ENCODE measurements at places on chromosomes 13 and 19. TPM values are rescaled to one million over a fixed set of nuclear protein-coding genes. Genes with fewer than 3 reads are reported as not detected.

- DNase-seq: no peak
- peaks cover 59% of the 10 kb centered on the region for H3K4me1 ChIP-seq
- peak overlapping the region; percentile 97 for H3K4me3 ChIP-seq
Observed at GRCh38 chr19:12792051-12792852, 966 bp downstream of the JUNB start.

DNA sequence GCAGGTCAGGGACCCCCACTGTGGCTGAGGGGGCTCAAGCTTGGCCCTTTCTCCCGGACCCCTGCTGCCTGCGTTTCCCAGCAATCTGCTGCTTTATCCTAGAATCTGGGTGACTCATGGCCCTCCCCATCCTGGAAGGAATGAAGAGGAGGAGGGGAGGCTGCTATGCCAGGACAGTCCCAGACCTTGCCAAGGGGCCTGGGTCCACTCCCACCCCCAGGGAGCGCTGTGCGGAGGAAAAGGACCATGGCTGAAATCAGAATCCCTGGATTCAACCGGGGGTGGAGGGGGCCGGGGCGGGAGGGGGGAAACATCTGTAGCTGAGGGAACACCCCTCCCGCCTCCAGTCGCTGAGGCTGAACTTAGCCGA is 20.5 kb downstream of the ZNF114 start:
- no peak for DNase-seq
- H3K27me3 ChIP-seq: no peaks in the 10 kb centered on the region
- H3K27ac ChIP-seq: no peak overlapping the region
- H3K4me3 ChIP-seq: peak overlapping the region; percentile 47

- DNase-seq: no peak
- peaks cover 58% of the 10 kb centered on the region for H3K36me3 ChIP-seq
- H3K27ac ChIP-seq: no peak overlapping the region
- no peaks in the 10 kb centered on the region for H3K27me3 ChIP-seq
Observed at GRCh38 chr19:46783670-46784069, 4.7 kb downstream of the SLC1A5 start.

- H3K27ac ChIP-seq: no peak overlapping the region
- no peak overlapping the region for H3K4me3 ChIP-seq
- no peaks in the 10 kb centered on the region for H3K36me3 ChIP-seq
- no peaks in the 10 kb centered on the region for H3K27me3 ChIP-seq
- no peak for DNase-seq
Observed at GRCh38 chr19:55812449-55812848, 19.4 kb downstream of the NLRP11 start.

GRCh38 chr13:41075034-41075433 is 13.7 kb downstream of the WBP4 start:
- H3K27me3 ChIP-seq: no peaks in the 10 kb centered on the region
- H3K27ac ChIP-seq: no peak overlapping the region
- peaks cover 79% of the 10 kb centered on the region for H3K36me3 ChIP-seq
- no peak overlapping the region for H3K4me3 ChIP-seq

- no peak overlapping the region for H3K4me3 ChIP-seq
- peaks cover 3% of the 10 kb centered on the region for H3K27me3 ChIP-seq
- peaks cover 17% of the 10 kb centered on the region for H3K36me3 ChIP-seq
- H3K27ac ChIP-seq: peak overlapping the region; percentile 100
- peaks cover 38% of the 10 kb centered on the region for H3K4me1 ChIP-seq
Observed at GRCh38 chr19:14519860-14520407, 1.7 kb upstream of the DNAJB1 start.

- no peak for DNase-seq
- H3K27ac ChIP-seq: no peak overlapping the region
- no peaks in the 10 kb centered on the region for H3K36me3 ChIP-seq
- no peak overlapping the region for H3K4me3 ChIP-seq
- no peaks in the 10 kb centered on the region for H3K4me1 ChIP-seq
Observed at GRCh38 chr13:111482806-111483620, 162.6 kb downstream of the TEX29 start.

- H3K27ac ChIP-seq: no peak overlapping the region
- H3K4me3 ChIP-seq: no peak overlapping the region
- H3K36me3 ChIP-seq: no peaks in the 10 kb centered on the region
- DNase-seq: no peak
Observed at GRCh38 chr13:28336193-28336657, 158.7 kb downstream of the FLT1 start.

- DNase-seq: no peak
- no peak overlapping the region for H3K4me3 ChIP-seq
- no peaks in the 10 kb centered on the region for H3K36me3 ChIP-seq
- H3K27me3 ChIP-seq: no peaks in the 10 kb centered on the region
- peaks cover 22% of the 10 kb centered on the region for H3K4me1 ChIP-seq
- no peak overlapping the region for H3K27ac ChIP-seq
Observed at GRCh38 chr13:32639502-32640105, 53.4 kb downstream of the PDS5B start.

- no peaks in the 10 kb centered on the region for H3K36me3 ChIP-seq
- no peak overlapping the region for H3K27ac ChIP-seq
- H3K4me1 ChIP-seq: peaks cover 16% of the 10 kb centered on the region
- no peak for DNase-seq
- no peaks in the 10 kb centered on the region for H3K27me3 ChIP-seq
- H3K4me3 ChIP-seq: no peak overlapping the region
Observed at GRCh38 chr13:50850445-50850844, 7.0 kb upstream of the DLEU7 start.

- H3K4me3 ChIP-seq: no peak overlapping the region
- no peaks in the 10 kb centered on the region for H3K27me3 ChIP-seq
- H3K4me1 ChIP-seq: no peaks in the 10 kb centered on the region
- no peak for DNase-seq
- no peaks in the 10 kb centered on the region for H3K36me3 ChIP-seq
- no peak overlapping the region for H3K27ac ChIP-seq
Observed at GRCh38 chr13:95233026-95233635, 68.1 kb downstream of the ABCC4 start.

GRCh38 chr13:78659450-78659730 is 435 bp upstream of the OBI1 start:
- H3K27me3 ChIP-seq: no peaks in the 10 kb centered on the region
- H3K4me3 ChIP-seq: peak overlapping the region; percentile 98
- no peak for DNase-seq
- H3K27ac ChIP-seq: peak overlapping the region; percentile 81
- H3K36me3 ChIP-seq: no peaks in the 10 kb centered on the region

- no peak for DNase-seq
- H3K4me1 ChIP-seq: peaks cover 19% of the 10 kb centered on the region
- H3K27me3 ChIP-seq: peaks cover 7% of the 10 kb centered on the region
Observed at GRCh38 chr19:18229474-18229873, 3.2 kb upstream of the PDE4C start.

- no peaks in the 10 kb centered on the region for H3K27me3 ChIP-seq
- no peaks in the 10 kb centered on the region for H3K36me3 ChIP-seq
- peak; percentile 72 for DNase-seq
- peak overlapping the region; percentile 51 for H3K27ac ChIP-seq
- peaks cover 99% of the 10 kb centered on the region for H3K4me1 ChIP-seq
- H3K4me3 ChIP-seq: no peak overlapping the region
Observed at GRCh38 chr13:110275931-110276552, 30.9 kb downstream of the COL4A1 start.

DNA sequence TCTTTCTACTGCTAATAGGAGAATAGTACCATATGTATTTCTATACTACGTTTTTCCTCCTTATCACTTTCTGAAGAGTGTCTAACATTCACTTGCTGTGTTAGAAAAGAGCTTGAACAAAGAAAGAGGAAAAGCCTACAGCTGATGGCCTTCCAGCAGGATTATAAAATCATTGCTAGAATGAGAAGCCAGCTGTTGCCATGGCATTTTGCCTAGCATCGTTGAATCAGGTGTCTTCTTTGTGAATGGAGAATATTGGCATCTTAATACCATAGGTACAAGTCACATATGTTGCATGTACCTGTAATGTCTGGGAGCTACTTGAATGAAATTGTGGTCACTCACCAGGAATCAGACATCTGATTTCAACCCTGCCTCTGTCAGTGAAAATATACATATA is 1174.9 kb downstream of the PCDH17 start:
- H3K27ac ChIP-seq: no peak overlapping the region
- H3K4me3 ChIP-seq: no peak overlapping the region
- no peaks in the 10 kb centered on the region for H3K36me3 ChIP-seq
- no peaks in the 10 kb centered on the region for H3K4me1 ChIP-seq
- DNase-seq: no peak
- H3K27me3 ChIP-seq: no peaks in the 10 kb centered on the region

DNA sequence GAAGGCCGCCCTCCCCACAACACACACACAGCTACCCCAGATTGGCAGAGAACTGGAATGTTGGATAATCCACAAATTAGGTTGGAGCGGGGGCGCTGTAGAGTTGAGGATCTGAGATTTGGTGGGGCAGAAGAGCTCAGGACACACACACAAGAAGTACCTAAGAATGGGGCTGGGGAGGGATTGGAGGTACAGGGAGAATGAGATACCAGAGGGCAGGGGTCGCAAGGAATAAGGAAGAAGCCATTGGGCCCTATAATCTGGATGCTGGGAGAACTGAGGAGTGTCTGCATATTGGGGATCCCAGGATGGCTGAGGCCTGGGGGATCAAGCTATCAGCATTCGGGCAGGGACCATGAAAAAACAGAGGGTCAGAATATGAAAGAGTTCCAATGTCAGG is 11.5 kb downstream of the SYT3 start:
- H3K4me3 ChIP-seq: no peak overlapping the region
- no peak overlapping the region for H3K27ac ChIP-seq
- no peaks in the 10 kb centered on the region for H3K4me1 ChIP-seq

DNA sequence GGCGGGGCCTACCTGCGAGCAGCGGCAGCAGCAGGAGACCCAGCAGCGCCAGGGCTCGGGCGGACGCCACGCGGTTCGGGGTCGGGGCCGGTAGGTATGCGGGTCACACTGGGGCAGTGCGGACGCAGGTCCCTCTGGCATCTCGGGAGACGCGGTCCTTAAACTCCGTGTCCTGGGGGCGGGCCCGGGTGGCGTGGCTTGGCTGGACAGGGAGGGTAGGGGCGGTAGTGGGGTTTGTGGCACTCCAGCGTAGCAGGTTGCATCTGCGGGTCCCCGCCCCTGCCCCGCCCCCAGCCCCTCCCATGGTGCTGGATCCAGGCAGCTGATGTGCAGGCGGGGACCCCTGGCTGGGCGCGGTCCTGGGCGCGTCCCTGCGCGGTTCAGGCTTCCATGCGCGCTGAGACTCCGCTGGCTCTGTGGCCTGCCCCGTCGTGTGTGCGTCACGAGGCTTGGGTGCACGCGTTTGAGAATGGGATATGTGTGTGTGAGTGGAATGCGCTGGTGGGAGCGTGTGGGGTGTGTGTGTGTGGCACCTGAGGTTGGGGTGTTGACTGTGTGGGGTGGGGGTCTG is 96.1 kb downstream of the WTIP start:
- H3K4me1 ChIP-seq: no peaks in the 10 kb centered on the region
- H3K27me3 ChIP-seq: no peaks in the 10 kb centered on the region
- DNase-seq: peak; percentile 68
- no peak overlapping the region for H3K4me3 ChIP-seq

- no peaks in the 10 kb centered on the region for H3K36me3 ChIP-seq
- H3K4me1 ChIP-seq: peaks cover 14% of the 10 kb centered on the region
- H3K4me3 ChIP-seq: no peak within 1 kb of the TSS
- no peak within 1 kb of the TSS for H3K27ac ChIP-seq
- DNase-seq: no peak
Observed at GRCh38 chr19:6464070-6464873, at the start of gene CRB3. Gene CRB3 (plus strand): TSS chr19:6464271. CDS start chr19:6464702, 431 bp downstream.

- H3K27me3 ChIP-seq: no peaks in the 10 kb centered on the region
- no peaks in the 10 kb centered on the region for H3K36me3 ChIP-seq
- H3K4me1 ChIP-seq: no peaks in the 10 kb centered on the region
- H3K27ac ChIP-seq: no peak overlapping the region
Observed at GRCh38 chr13:106336668-106337067, 198.8 kb downstream of the EFNB2 start.

DNA sequence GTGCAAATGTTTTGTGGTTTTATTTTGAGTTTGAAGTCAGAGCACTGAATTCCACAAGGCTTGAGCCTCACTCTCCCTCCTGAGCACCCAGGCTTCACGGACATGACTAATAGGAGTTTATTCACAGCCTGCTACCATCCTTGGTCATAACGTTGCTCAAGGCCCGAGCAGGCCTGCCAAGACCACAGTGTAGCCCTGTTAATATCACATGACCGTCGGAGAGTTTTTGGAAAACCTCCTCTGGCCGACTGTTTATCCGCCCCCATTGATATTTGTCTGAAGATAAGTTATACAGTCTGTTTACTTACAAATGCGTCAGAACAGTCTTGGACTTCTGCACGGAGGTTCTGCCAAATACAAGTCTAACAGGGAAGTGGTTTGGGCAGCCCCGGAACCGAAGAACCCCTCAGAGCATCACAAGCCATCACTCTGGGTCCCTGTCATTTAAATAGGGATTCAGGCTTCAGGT is 89.9 kb downstream of the COL4A2 start:
- H3K4me3 ChIP-seq: peak overlapping the region; percentile 31
- DNase-seq: peak; percentile 97
- no peaks in the 10 kb centered on the region for H3K36me3 ChIP-seq
- H3K4me1 ChIP-seq: peaks cover 94% of the 10 kb centered on the region
- no peaks in the 10 kb centered on the region for H3K27me3 ChIP-seq

- peaks cover 48% of the 10 kb centered on the region for H3K4me1 ChIP-seq
- no peaks in the 10 kb centered on the region for H3K27me3 ChIP-seq
- no peak overlapping the region for H3K4me3 ChIP-seq
Observed at GRCh38 chr19:46376241-46377153, 29.6 kb downstream of the PPP5C start.

DNA sequence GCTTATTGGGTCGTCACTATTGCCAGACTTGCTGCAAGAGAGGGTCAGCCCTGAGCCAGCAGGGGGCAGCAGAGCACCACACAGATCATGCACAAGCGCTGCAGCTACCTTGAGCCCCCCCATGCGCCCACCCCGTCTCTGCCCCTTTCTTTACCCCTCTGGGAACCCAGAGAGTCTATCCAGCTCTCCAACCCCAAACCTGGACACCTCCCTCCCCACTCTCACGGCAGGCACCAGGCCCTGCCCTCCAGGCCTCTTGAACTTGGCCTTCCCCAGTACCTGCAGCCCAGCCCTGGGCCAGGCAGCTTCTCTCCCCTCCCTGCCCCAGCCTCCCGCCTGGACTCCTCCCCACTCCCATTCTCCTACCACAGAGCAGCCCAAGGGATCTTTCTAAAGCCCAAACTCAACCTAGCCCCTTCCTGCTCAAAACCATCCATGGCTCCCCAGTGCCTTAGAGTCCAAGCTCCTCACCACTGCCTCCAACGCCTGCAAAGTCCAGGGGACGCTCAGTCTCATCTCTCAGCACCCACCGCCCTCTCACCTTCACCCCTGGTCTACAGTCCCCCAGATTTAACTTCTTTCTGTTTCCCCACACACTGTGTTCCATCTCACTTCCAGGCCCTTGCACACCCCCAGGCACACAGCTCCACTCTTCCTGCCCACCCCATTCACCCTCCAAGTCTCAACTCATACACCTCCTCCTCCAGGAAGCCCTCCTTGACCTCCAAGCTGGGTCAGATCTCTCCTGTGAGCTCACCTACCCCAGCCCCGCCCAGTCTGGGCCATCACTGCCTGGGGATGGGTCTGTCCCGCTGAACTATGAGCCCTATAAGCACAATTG is 9.4 kb upstream of the CEACAM16 start:
- H3K4me3 ChIP-seq: no peak overlapping the region
- DNase-seq: no peak
- H3K36me3 ChIP-seq: no peaks in the 10 kb centered on the region
- H3K27me3 ChIP-seq: no peaks in the 10 kb centered on the region

GRCh38 chr13:75651013-75651412 is 14.9 kb downstream of the LMO7 start:
- no peak overlapping the region for H3K4me3 ChIP-seq
- no peak overlapping the region for H3K27ac ChIP-seq
- no peaks in the 10 kb centered on the region for H3K36me3 ChIP-seq
- H3K27me3 ChIP-seq: no peaks in the 10 kb centered on the region
- no peak for DNase-seq
- H3K4me1 ChIP-seq: no peaks in the 10 kb centered on the region

ZNF91 gene
- 25.5 TPM for total RNA-seq

ZNF284 gene
- 2.5 TPM for total RNA-seq

IGSF23 gene
- total RNA-seq: not detected

EBI3 gene
- total RNA-seq: 6.6 TPM

TMEM221 gene
- total RNA-seq: 0.75 TPM

ZFP36 gene
- 188 TPM for total RNA-seq

RFXAP gene
- 4.6 TPM for total RNA-seq
